ENCODE measurements at places on chromosomes 1 and 21.
A peak's percentile ranks its signal among the peaks of the same experiment; 100 is the strongest.

DNA sequence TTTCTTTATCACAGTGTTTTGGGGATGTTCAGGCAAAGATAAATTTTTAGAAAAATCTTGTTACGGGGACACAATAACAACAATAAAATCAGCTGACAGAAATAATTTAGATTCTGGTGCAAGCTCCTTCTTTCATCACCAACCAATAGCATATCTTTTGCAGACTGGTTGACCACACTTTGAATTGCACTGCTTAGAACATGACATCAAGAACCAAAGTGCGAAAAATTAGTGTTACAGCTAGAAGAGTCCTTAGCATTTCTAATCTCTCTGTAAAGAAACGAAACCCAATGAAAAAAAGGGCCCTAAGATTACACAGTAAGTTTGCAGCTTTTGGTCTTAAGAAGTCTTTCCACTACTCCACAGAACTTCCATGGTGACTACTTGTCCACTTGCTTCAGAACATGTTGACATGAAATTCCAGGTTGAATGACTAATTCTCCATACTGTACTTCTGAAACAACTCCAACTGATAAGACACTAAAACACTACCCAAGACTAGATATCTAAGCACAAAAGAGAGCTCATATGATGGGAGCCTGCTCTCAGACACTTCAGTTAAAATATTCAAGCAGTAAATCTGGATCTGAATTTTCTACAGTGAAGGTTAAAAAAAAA lies 31.3 kb downstream of the XKR8 start:
- no peak overlapping the region for H3K4me3 ChIP-seq
- no peak for DNase-seq
- H3K36me3 ChIP-seq, result peaks cover 29% of the 10 kb centered on the region
- H3K4me1 ChIP-seq, result peaks cover 24% of the 10 kb centered on the region
- H3K27ac ChIP-seq, result no peak overlapping the region
- H3K27me3 ChIP-seq, result no peaks in the 10 kb centered on the region

GRCh38 chr1:19287436-19288185 lies 959 bp downstream of the AKR7A3 start:
- H3K4me3 ChIP-seq, result no peak overlapping the region
- no peak for DNase-seq
- H3K27ac ChIP-seq, result no peak overlapping the region
- H3K36me3 ChIP-seq, result no peaks in the 10 kb centered on the region
- no peaks in the 10 kb centered on the region for H3K27me3 ChIP-seq
- H3K4me1 ChIP-seq, result peaks cover 11% of the 10 kb centered on the region

DNA sequence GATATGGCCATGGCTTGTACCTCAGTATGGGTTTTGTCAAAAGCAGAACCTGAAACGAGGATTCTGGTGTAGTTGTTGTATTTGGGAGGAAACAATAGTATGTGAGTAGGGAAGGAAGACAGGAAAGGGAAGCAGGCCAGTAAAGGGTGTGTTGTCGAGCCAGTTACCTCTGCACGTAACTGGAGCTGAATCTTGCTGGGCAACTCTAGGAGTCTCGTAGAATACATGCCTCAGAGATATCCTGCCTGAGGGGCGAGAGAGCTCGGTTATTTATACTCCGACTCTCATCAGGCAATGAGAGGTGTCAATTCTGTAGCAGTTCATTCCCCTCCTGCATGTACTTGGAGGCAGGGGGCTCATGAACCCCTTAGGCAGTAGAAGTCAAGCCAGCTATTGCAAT lies 45.9 kb upstream of the KIF26B start:
- no peak overlapping the region for H3K4me3 ChIP-seq
- H3K36me3 ChIP-seq, result no peaks in the 10 kb centered on the region
- no peaks in the 10 kb centered on the region for H3K4me1 ChIP-seq
- DNase-seq, result no peak
- no peaks in the 10 kb centered on the region for H3K27me3 ChIP-seq
- no peak overlapping the region for H3K27ac ChIP-seq

DNA sequence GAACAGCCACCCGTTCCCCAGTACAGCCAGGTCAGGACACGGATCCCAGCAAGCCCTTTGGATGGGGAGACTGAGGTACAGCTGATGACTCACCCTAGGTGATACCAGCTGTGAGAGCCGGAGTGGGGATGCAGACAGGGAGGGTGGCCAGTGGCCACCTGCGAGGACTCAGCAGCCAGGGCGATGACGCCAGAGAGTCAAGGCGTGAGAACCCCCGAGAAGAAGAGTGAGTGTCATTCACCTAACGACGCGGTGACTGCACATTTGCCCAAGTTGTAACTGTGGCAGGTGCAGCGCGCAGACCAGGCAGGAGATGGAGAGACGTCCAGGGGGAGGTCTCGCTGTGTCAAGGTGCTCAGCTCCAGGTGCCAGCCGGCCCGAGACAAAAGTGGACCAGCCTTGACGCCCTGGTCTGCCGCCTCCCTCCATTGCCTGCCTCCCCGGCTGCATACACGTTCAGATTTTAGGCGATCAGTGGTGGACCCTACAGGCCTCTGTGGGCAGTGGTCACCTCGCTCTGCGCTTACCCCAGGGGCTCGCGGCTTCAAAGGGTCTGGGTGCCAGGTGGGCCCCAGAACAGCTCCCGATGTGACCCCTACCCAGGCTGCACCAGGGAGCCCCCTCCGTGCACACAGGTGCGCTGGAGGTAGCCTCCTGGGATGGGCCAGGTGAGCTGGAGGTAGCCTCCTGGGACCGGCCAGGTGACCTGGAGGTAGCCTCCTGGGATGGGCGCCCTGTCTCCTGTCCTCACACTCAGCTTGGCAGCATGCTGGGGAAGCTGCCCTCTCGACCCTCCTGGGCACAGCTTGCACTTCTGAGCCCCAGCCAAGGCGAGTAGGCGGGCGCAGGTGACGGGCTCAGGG lies 11.9 kb downstream of the LRRC3 start:
- H3K27ac ChIP-seq, result no peak overlapping the region
- DNase-seq, result no peak
- peaks cover under 1% of the 10 kb centered on the region for H3K4me1 ChIP-seq
- H3K4me3 ChIP-seq, result no peak overlapping the region

DNA sequence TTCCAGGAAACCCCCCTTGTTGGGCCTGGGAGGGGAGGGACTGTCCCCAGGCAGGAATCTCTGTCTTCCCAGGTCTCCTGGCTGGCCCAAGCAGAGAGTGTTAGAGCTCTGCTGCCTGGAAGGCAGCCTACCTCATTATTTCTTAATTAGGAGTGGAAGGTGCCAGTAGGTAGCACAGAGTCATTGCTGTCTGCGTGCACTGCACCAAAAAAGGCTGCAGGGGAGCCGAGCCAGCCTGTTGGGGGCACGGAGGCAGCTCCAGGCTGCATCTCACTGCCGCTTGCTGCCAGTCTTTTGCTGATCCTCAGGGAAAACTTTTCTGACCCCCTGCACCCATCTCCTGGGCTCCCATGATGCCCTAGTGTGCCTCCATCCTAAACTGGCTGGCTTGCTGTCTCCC lies 58.1 kb downstream of the LRRN2 start:
- DNase-seq, result no peak
- H3K4me1 ChIP-seq, result no peaks in the 10 kb centered on the region
- H3K27me3 ChIP-seq, result no peaks in the 10 kb centered on the region
- no peaks in the 10 kb centered on the region for H3K36me3 ChIP-seq

DNA sequence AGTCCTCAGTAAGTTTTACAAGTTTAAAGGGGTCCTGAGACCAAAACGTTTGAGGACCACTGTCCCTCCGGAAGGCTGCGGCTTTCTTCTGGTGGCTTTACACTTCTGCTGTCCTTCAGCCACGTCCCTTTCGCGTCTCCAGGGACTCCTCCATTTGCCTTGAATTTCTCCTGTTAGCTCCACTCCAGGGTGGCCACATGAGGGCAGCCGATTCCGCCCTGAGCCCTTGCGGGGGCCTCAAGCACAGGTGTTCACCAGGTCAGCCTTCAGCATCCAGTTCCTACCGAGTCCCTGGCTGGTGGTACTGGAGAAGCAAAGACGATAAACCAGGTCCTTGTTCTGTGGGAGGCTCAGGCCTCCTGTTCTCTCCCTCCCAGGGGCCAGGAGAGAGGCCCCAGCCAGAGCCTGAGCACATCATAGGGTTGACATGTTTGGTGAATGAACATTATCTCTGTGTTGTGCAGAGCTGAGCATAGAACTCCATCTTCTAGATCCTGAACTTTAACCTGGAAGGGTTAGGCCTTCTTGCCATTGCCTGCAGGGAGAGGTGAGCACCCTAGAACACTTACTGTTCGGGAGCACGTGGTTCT lies 27.4 kb upstream of the COQ8A start:
- no peaks in the 10 kb centered on the region for H3K36me3 ChIP-seq
- no peaks in the 10 kb centered on the region for H3K27me3 ChIP-seq
- peak; percentile 66 for DNase-seq

- H3K4me1 ChIP-seq, result no peaks in the 10 kb centered on the region
- no peak overlapping the region for H3K4me3 ChIP-seq
- DNase-seq, result no peak
- no peaks in the 10 kb centered on the region for H3K27me3 ChIP-seq
- no peaks in the 10 kb centered on the region for H3K36me3 ChIP-seq
- H3K27ac ChIP-seq, result no peak overlapping the region
These were observed 308.9 kb downstream of the RWDD3 start for GRCh38 chr1:95542936-95543335.

DNA sequence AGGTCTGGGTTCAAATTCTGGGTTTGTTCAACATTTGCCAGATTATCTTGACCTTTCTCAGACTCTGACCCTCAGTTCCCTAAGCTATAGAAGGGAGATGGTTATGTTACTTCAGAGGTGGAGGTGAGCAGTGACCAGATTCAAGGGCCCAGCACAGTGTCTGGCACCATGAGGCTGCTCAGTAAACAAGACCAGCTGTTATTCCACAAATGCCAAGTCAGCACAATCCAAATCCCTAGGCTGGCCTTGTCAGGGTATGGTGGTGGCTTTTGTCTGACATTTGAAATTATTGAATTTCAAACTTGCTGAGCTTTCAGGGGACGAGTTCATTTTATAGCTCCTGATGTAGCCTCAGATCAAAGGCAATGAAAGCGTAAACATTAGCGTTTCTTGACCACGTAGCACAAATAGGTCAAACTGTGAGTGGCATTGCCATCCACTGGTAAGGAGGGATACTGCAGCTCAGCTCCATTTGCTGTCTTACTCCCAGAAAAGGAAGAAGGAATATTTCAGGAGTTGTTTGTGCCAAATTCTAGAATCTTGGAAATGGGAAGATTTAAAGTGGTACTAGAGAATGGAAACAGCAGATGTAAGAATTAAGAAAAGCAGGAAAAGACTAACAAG lies 94.3 kb upstream of the EDN2 start:
- H3K4me3 ChIP-seq, result no peak overlapping the region
- no peak for DNase-seq
- H3K27ac ChIP-seq, result no peak overlapping the region
- no peaks in the 10 kb centered on the region for H3K27me3 ChIP-seq
- no peaks in the 10 kb centered on the region for H3K36me3 ChIP-seq

GRCh38 chr1:52288286-52288685 lies 77.7 kb downstream of the CC2D1B start:
- H3K27ac ChIP-seq, result no peak overlapping the region
- no peak overlapping the region for H3K4me3 ChIP-seq
- H3K4me1 ChIP-seq, result no peaks in the 10 kb centered on the region
- H3K27me3 ChIP-seq, result no peaks in the 10 kb centered on the region
- no peak for DNase-seq
- H3K36me3 ChIP-seq, result no peaks in the 10 kb centered on the region

- no peak overlapping the region for H3K27ac ChIP-seq
- peaks cover 42% of the 10 kb centered on the region for H3K27me3 ChIP-seq
- DNase-seq, result no peak
- H3K4me1 ChIP-seq, result no peaks in the 10 kb centered on the region
- no peak overlapping the region for H3K4me3 ChIP-seq
- no peaks in the 10 kb centered on the region for H3K36me3 ChIP-seq
These were observed 1.4 kb downstream of the ITGB2 start for GRCh38 chr21:44919111-44919912.

All from heart right ventricle (tissue), 16 donors.